Urinary bladder (tissue), 4 donors: ENCODE measurements at places on chromosomes 13 and 19. TPM values are rescaled to one million over a fixed set of nuclear protein-coding genes. Genes with fewer than 3 reads are reported as not detected.

DNA sequence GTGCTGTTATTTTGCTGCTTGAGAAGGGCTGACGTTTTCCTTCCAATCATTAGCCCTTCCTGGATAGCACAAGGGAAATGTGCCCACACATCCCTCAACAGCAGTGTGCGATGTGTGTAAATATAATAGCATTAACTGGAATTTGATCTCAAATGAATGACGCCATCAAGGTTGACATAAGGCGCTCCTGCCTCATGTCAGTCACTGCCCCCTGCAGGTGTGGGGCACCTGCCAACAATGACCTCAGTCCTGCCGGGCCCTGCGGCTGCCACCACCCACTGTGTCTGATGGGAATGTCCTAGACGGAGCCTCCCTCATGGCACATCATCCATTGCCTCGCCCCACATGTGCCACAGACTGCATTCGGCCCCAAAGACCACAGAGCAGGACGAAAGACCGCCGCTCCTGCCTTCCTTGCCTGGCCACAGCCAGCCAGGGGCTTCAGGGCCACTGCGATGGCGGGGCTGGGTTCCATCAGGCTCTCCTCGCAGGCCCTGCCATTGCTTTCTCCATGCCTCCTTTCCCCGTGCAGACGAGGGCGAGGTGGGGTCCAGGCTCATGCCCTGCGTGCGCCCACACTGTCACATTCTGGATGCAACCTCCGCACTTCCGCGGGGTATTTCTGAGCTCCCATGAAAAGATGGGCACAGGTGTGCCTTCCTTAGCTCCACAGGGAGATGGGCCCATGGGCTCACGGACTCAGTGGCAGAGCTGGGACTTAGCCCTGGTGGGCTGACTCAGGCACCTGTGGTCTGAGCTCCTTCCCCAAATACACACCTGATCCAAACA lies 146.7 kb downstream of the SOX1 start:
- no peak for DNase-seq

- DNase-seq, result no peak
These were observed 843.0 kb upstream of the ATXN8OS start for GRCh38 chr13:69264362-69265334.

GRK1 gene
- polyA plus RNA-seq, result 0.03 TPM

RYR1 gene
- 1.1 TPM for polyA plus RNA-seq

DNA sequence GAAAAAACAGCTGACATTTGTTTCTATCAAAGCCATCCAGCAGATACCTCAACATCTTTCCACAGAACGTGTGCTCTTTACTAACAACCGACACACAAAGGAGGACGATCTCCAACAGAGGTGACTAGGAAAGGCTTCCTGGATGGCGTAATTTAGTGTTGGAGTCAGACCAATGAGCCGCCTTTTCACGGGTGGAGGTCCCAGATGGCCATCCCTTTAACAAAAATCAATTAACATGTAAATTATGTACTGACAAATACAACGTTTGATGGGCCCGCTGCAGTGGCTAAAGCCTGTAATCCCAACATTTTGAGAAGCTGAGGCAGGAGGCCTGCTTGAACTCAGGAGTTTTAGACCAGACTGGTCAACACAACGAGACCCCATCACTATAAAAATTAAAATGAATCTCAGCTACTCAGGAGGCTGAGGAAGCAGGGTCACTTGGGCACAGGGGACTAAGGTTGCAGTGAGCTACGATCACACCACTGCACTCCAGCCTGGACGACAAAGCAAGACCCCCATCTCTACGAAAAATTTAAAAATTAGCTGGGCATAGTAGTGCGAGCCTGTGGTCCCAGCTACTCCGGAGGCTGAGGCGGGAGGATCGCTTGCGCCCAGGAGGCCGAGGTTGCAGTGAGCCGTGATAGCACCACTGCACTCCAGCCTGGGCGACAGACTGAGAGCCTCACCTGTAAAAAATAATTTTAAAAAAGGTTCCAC lies 1.2 kb upstream of the DPY19L3 start:
- DNase-seq, result no peak

LILRA1 gene
- 0.63 TPM for polyA plus RNA-seq

DNA sequence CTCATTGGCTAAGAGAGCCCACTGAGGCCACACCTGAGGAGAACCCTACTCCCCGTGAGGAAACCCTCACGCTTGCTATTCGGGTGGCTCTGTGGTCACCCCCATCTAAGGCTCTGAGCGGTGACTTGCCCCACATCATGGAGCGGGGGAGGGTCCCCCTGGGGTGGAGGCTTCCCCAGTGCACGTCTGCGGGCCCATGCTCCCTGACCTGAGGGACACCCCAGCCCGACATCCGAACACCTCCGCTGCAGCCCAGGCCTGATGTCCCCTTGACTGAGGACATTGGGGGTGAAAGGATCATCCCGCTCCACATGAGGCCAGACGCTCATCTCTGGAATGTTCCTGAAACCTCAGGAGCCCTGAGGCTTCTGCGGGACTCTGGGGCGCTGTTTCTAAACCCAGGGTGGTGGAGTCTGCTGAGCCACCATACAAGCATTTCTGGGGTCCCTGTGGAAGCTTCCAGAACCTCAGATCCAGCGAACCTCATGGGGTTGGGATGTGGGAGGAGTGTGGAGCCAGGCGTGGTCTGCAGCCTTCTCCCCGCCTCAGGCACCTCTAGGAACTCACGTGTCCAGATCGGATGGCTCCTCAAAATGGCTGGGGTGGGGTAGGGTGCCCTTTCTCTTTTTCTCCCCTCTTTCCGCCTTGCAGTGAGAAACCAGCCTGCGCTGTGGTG lies 19.9 kb downstream of the TMED1 start:
- no peak for DNase-seq

- DNase-seq, result no peak
These were observed 28.9 kb upstream of the MED4 start for GRCh38 chr13:48123812-48124211.

DNA sequence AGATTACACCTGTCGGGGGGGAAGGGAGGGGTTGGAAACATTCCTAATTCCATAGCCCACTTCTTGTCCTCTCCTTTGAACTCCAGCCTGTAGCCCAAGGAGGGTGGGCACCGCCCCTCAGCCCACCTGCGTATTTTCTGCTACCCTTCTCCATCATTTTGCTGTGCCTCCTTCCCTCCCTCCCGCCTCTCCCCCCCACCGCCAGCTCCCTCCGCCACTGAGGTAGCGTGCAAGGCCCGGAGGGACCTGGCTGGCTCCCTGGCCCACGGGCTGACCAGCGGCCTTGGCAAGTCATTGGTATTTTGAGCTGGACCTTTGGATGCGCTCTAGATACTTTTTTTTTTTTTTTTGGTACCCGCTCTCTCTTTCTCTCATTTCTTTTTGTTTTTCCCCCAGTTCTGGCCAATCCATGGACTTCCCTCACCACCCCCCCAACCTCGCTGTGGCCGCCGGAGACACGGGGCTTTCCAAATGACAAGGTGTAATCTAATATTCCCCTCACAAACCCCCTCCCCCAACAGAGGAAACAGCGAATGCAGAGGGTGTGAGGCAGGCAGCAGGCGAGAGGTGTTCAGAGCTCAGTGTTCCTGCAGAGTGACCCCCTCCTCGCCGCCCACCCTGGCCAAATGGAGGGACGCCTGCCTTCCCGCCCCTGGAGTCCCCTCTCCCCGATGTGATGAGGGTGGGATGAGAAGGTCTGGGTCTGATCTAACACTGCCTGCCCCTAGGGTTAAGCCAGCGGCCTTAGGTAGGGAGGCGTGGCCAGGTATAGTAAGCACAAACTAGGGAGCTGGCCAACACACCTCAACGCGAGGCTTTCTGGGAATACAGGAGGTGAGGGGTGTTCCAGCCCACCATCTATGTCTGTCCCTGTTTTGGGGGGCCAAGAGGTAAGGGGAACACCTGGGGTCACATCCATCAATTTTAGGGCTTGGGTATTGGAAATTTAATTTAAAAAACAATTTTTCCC lies 89.2 kb downstream of the PTPRS start:
- no peak for DNase-seq

ADGRE1 gene
- polyA plus RNA-seq, result 0.10 TPM

DNA sequence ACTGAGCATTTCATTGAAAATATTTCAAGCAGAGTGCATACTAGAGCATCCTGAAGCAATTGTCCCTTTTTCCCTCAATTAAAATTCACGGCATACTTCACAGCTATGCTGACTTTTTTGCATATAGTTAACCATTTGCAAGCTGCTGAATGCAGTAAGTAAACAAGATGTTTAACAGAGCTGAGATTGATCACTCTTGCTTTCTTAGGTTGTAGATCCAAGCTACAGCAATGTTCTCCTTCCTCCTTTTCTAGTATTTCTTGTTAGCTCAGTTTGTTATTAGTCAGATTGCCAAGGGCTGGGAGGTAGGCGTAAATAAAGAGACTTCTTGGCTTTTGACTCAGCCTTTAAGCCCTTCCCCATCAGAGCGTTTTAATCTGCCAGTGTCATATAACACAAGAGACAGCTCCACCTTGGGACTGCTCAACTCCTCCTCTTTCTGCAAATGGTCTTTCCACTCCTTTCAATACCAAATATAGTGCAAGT lies at the start of gene SLITRK6:
SLITRK6 (minus strand) TSS at position 323 of the 486 bp plus-strand sequence. CDS start 2,911 bp downstream, outside the sequence.
- peak; percentile 75 for DNase-seq

ZNF628 gene
- 11.9 TPM for polyA plus RNA-seq

GRCh38 chr13:96862093-96862492 lies 132.2 kb downstream of the OXGR1 start:
- no peak for DNase-seq

DNA sequence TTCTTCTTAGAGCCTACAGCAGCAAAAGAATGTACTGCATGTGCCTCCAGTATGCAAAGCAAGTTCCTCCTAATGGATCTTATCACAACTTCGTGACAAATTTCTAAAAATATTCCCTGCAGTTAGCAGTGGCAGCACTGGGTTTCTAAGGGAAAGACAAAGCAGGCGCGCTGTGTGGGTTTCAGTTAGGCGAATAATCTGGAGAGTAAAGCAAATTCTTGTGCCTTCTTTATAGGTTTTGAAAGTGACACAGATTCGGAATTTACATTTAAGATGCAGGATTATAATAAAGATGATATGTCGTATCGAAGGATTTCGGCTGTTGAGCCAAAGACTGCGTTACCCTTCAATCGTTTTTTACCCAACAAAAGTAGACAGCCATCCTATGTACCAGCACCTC lies 167.9 kb downstream of the LMO7 start:
- DNase-seq, result no peak

DNA sequence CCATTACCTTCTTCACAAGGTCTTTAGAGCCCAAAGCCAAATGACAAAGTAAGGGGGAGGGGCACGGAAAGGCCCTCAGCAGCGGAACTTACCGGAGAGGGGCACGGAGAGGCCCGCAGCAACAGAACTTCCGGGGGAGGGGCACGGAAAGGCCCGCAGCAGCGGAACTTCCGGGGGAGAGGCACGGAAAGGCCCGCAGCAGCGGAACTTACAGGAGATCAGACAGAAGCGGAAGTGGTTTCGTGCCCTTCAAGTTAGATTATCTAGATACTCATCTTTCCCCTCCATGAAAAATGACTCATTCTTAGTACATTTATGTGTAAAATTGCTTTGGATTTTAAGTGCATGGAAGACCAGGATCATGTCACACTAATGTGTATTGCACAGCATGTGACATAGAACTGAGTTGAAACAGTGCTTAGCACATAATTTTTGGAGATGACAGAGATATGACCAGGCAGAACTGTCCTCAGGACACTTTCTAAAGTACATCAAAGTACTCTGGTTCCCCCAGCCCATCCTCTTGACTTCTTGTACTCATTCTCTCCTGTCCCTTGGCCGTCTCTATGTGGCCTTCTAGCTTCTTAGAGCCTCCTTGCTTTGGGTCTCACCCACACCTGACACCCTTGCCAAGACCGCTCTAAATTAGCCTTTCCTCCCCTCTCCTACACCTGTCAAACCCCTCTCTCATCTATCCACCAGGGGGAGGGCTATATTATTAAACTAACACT lies 25.7 kb upstream of the TPTE2 start:
- DNase-seq, result no peak

SIGLEC7 gene
- polyA plus RNA-seq, result 3.4 TPM

EFNB2 gene
- 19.2 TPM for polyA plus RNA-seq

GRCh38 chr13:76687467-76687866 lies 198.7 kb downstream of the KCTD12 start:
- no peak for DNase-seq

- no peak for DNase-seq
These were observed 5.4 kb downstream of the XAB2 start for GRCh38 chr19:7623725-7624603.

GJB2 gene
- polyA plus RNA-seq, result 3.9 TPM

GRCh38 chr19:1387684-1388636 lies 4.3 kb downstream of the NDUFS7 start:
- DNase-seq, result no peak

DNA sequence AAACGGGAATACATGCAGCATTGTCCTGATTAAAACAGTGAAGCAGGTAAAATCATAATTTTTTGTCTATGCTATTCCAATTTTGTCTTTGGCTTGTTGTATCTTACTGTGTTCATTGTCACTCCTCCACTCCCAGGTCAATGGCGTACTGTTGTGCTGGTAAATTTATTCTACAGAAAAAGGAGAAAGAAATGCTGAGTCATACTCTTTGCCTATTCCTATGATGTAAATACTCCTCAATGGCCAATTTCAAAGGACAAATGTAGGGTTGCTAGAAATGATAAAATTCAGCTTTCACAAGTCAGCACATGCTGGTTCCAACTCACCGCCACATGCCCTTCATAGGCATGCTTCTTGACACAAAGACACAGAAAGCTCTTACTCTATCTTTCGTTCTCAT lies 694.4 kb upstream of the PCDH20 start:
- no peak for DNase-seq

FUT2 gene
- polyA plus RNA-seq, result 0.41 TPM

DNA sequence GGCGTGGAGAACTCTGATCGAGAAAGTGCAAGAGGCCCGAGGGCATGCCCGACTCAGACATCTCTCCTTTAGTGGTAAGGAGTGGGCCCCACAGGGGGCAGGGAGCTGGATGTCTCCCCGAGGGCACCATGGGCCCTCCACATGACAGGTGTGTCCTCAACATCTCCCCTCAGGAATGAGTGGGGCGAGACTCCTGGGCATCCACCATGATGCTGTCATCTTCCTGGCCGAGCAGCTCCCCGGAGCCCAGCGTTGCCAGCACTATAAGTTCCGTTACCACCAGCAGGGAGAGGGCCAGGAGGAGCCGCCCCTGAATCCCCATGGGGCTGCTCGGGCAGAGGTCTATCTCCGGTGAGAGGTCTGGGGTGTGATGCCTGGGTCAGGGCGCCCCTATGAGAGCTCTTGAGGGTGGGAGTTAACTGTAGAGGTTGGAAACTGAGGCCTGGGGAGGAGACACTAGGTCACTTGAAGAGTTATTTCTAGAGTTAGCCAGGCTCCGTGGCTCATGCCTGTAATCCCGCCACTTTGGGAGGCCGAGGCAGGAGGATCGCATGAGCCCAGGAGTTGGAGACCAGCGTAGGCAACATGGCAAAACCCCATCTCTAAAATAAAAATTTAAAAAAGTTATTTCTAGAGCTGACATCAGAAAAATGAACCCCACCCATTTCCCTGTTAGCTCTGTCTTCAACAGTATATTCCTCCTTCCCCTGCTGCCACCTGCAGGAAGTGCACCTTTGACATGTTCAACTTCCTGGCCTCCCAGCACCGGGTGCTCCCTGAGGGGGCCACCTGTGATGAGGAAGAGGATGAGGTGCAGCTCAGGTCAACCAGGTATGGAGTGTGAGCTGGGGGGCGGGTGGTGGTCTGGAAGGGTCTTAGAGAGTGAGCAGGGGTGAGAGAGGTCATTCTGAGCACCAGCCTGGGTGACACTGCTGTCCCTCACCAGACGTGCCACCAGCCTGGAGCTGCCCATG lies 5.1 kb downstream of the IGFLR1 start:
- DNase-seq, result no peak

- DNase-seq, result no peak
These were observed 9.1 kb upstream of the CERS1 start for GRCh38 chr19:18905058-18905456.

GRCh38 chr13:59360916-59361315 lies 802.8 kb downstream of the DIAPH3 start:
- DNase-seq, result no peak

- no peak for DNase-seq
These were observed 74.9 kb downstream of the LHFPL6 start for GRCh38 chr13:39527961-39528660.

- no peak for DNase-seq
These were observed 40.7 kb upstream of the NDUFS7 start for GRCh38 chr19:1343041-1343440.
